Muscle of arm (tissue), 14 donors: ENCODE measurements at places on chromosomes 16 and 17. TPM values are rescaled to one million over a fixed set of nuclear protein-coding genes. Genes with fewer than 3 reads are reported as not detected.

DNA sequence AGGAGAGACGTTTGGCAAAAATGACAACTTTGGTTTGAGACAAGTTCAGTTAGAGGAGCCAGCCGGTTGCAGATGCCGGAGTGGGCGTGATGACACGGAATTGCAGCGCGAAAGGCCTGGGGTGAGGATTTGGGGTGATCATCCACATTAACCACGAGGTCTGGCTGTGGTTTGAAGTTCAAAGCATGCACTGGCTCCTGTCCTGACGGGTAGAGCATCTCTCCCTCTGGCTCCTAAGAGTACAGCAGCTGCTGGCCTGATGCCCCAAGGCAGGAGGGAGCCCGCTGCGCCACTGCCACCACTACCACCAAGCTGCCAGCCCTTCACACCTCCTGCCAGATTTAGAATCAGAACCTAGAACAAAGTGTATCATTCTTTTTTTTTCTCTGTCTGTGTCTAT, 3.7 kb downstream of the RHBDL3 start:
- DNase-seq = no peak

GRCh38 chr17:73585583-73585982, 58.7 kb downstream of the SDK2 start:
- no peak for DNase-seq

GRCh38 chr16:88363239-88363891, 19.4 kb upstream of the ZNF469 start:
- no peak for DNase-seq

- no peak for DNase-seq
These were observed 66.4 kb downstream of the PRMT7 start for GRCh38 chr16:68377221-68377620.

- no peak for DNase-seq
These were observed 20.0 kb downstream of the AARSD1 start for GRCh38 chr17:42944211-42944610.

Gene SLC16A13
- not detected for polyA plus RNA-seq
